Activated CD8-positive, alpha-beta T cell treated with anti-CD3 and anti-CD28 coated beads for 36 hours (primary cell): ENCODE measurements at places on chromosomes 3 and 15. TPM values are rescaled to one million over a fixed set of nuclear protein-coding genes. Genes with fewer than 3 reads are reported as not detected.
A peak's percentile ranks its signal among the peaks of the same experiment; 100 is the strongest.

- no peak for DNase-seq
Measured at GRCh38 chr15:57692709-57693108, 13.8 kb upstream of the POLR2M start.

DNA sequence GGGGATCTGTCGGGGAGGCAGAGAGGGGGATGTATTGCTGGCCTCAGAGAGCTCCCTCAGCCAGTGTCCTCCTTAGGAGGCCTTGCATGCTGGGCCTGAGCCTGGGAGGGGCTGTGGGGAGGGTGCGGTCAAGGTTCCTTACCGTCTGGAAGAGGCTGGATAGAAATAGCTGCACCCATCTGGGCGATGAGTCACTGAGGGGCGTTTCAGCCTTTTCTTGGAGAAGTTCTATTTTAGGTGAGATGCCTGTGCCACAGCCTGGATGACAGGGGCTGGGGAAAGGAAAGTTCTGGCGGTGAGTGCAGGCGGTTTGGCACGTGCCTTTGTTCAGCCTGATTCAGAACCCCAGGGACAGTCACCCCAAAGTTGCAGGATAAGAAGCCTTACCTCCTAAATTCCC lies 35.7 kb upstream of the APEH start:
- no peak for DNase-seq

DNA sequence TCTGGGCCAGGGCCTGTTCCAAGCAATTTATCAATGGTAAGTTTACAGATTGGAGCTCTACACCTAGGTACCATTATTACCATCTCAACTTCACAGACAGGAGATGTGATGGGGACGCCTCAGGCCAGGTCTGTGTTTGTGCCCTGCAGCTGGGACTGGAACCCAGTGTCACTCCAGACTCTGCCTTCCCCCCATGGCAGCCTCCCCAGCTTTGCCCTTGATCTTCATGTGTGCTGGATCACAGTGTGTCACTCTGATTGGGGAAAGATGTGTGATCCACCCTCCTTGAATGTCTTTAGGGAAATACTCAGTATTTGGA lies 59.6 kb downstream of the MGLL start:
- no peak for DNase-seq

RASSF1 gene
- 75.8 TPM for total RNA-seq

CTXN2 gene
- total RNA-seq = not detected

GRCh38 chr3:182913889-182914288 lies 66.4 kb downstream of the DCUN1D1 start:
- peak; percentile 11 for DNase-seq

DNA sequence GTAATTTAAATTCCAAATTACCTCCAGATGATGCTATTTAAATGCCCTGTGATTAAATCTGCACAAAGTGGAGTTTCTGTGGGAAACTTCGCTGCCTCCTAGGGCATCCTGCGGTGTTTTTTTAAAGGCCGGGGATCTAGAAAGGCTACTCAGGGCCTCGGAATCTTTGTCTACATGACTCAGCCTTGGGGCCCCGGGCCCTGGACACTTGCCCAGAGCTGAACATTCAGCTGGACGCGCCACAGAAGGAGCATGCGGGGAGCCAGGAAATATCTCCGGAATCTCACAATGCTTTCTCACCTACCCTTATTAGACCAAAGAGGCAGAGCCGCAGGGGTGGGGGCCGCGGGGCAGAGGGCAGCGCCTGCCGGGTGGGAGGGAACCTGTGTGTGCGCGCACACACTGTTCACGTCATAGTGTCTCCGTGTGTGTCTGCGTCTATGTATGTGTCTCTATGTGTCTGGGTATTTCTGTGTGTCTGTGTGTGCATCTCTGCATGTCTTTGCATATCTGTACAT lies 145.5 kb upstream of the TPM1 start:
- DNase-seq = no peak

DNA sequence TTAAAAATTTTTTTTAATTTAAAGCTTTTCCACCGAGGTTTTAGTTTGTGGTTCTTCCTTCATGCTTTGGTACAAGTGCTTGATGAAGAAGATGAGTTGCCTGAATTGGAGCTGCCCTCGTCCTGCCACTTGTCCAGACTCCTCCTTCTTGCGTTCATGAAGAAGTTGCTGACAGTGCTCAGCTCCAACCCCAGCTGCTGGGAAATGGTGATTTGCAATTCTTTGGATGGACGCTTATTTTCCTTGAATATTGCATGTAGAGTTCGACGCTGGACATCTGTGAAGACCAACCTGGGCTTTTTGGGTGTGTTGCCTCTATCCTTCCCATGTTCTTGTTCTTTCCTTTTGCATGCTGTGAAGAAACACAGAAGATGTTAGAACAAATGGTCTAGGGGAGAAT lies 32.6 kb downstream of the ONECUT1 start:
- no peak for DNase-seq

ENTPD3 gene
- total RNA-seq = not detected

- no peak for DNase-seq
Measured at GRCh38 chr3:78912259-78912658, 855.5 kb downstream of the ROBO1 start.

DNA sequence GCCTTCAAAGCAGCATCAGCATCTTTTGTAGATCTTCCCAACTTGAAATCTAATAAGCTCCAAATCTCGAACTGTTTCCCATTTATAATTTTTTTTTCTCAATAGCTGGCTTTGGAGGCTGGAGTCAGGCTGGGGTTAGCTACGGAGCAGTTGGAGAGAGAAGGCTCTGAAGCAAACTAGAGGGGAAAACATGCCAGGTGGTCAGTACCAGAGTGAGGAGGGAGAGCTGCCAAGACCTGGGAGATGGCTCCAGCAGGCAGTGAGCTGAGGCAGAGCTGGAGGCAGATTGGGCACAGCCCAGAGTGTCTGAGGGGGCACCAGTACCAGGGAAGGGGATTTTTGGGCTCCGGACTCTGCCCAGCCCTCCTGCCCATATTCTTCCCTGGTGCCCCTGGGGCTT lies 311.2 kb downstream of the RPLP1 start:
- no peak for DNase-seq

FGF7 gene
- total RNA-seq = not detected

- DNase-seq = no peak
Measured at GRCh38 chr15:90261811-90262210, 3.7 kb upstream of the NGRN start.

BNC1 gene
- not detected for total RNA-seq

- DNase-seq = peak; percentile 92
Measured at GRCh38 chr15:84980196-84981053, 1.2 kb upstream of the PDE8A start.

CRYGS gene
- 2.6 TPM for total RNA-seq

GRCh38 chr15:63576441-63576840 lies 20.7 kb upstream of the FBXL22 start:
- DNase-seq = no peak

VGLL4 gene
- 60.2 TPM for total RNA-seq

GRCh38 chr15:34473840-34474239 lies 36.2 kb upstream of the GOLGA8A start:
- DNase-seq = no peak

CPLX3 gene
- 0.11 TPM for total RNA-seq

- no peak for DNase-seq
Measured at GRCh38 chr3:195007766-195008165, 263.2 kb downstream of the XXYLT1 start.

- DNase-seq = no peak
Measured at GRCh38 chr3:43792904-43793303, 102.2 kb downstream of the ABHD5 start.

DNA sequence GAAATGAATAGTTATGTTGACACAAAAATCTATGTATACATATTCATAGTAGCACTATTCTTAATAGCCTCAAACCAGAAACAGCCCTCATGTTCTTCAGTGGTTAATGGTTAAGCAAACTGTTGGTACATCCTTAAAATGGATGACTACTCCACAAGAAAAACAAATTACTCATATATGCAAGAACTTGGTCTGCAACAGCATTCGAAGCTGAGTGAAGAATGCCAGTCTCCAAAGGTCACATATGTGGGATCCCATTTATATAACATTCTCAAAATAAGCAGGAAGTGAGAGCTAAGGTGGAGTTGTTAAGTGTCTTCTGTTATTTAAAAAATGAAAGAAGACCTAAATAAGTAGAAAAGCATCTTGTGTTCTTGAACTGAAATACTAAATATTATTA lies 365.7 kb downstream of the GABRG3 start:
- DNase-seq = no peak

GCNT3 gene
- not detected for total RNA-seq

HEMK1 gene
- 101 TPM for total RNA-seq

DNA sequence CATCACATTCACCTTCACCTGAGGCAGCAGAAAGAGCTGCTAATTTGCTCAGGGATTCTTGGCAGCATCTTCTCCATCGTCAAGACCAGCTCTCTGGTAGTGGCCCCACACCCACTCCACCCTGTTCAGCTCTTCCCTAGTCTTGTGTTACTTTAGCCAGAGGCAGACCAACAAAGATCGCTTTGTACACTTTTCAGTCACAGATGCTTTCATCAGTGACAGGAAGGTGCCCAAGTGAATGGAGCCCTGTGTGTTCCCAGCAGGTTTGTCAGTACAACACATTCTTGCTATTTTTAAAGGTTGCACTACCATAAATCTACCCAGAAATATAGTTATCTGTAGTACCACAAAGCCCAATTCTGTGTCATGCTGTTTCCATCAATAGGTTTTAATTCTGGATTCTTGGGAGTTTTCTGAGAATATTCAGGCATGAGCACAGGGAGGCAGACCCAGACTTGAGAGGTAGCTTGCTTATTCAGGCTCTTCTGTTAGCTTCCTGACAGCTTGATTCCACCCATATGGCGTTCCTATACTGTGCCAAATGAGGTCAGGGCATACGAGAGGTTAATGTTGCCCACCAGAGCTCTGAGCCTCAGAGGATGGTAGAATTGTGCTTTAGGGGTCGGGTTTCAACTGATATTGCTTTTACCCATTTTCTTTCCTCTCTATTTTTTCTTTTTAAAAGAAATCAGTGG lies 109.8 kb upstream of the MANF start:
- no peak for DNase-seq

- no peak for DNase-seq
Measured at GRCh38 chr3:31029706-31030105, 135.2 kb upstream of the GADL1 start.

DNA sequence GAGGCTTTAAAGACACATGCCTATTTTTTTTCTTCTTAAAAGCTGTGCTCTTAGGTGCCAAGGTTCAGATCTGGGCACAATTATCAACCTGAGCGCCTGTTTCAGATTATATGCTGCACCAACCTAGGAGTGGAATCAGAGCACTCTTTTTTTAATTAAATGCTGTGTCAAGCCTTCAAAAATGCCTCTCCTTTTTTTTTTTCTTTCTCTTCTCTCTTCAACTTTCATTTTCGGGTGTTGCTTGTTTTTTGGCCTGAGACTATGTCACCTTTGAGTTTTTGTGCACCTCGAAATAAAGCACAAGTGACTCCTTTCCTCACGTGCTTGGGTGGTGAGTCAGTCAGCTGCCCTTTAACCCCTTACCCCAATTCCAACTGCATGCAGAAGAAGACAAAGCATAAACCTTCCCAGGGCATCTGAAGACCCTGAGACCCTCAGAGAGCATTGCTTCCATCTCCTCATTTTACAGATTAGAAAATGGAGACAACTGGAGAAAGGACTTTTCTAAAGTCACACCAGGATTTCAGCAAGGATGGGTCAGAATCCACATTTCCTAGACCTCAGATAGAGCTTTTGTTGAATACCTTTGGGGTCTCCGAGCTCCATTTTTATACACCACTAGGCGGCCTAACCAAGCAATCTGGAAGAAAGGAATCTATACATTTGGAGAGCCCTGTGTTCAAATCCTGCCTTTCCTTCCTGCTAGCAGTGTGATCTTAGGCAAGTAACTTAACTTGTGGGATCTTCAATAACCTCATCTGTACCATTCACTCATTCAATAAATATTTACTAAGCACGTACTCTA lies 631 bp upstream of the PRICKLE2 start:
- no peak for DNase-seq

SLITRK3 gene
- not detected for total RNA-seq

DNA sequence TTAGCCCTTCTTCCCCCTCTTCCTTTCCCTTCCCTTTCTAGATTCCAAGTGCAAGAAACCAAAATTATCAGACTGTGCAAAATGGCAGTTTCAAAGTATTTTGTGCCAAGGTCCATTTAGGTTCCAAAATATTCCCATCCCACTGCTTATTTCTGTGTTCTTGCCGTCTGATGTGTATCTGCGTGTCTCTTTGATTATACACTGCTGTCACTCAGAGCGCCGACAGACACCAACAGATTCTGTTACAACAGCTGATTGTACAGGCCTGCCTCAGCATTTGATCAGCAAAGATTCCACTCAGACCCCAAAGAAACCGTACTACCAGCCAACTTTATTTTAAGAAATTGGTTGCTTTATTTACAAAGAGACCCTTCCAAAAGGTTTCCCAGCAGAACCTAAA lies 225.6 kb upstream of the SATB1 start:
- no peak for DNase-seq

- DNase-seq = no peak
Measured at GRCh38 chr15:96209285-96209735, 121.2 kb upstream of the NR2F2 start.

DNA sequence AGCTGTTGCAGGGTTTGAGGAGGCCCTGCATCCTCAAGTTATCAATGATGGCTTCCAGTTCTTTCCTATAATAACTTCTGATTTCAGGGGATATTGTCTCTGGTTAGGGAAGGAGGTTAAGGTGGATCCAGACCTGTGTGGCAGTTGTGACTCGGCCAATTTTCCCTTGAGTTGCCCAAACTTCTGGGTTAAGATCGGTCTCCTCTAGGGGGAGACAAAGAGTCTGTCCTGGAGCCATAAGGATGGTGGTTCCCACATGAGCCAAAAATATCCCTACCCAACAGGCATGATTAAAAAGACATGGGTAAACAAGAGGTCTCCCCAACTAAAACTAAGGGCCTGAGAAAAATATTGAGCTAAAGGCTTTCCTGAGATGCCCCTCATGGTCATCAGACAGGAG lies 227.5 kb upstream of the MDFIC2 start:
- DNase-seq = no peak

DNA sequence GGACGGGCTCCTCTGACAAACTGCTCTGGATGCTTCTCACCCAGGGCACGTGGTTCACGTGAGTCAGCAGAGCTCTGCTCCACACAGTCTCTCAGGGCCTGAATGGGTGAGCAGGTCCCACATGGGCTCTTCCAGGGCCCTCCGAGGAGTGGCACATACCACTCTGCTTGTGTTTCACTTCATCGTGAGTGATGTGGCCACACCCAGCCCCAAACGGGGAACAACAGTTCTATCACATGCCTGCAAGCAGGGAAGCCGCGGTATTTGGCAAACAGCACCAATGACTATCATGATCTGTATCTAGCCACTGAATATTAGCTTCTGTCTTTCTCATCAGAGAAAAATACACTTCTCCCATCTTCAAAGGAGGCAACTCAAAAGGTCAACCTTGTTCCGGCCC lies 352.8 kb downstream of the GABRG3 start:
- no peak for DNase-seq

FETUB gene
- total RNA-seq = not detected

GRCh38 chr3:143266927-143267326 lies 147.4 kb downstream of the CHST2 start:
- DNase-seq = no peak

- no peak for DNase-seq
Measured at GRCh38 chr3:3551981-3552380, 247.2 kb upstream of the LRRN1 start.

CDHR4 gene
- not detected for total RNA-seq
